AG09319 (cell line): ENCODE measurements at places on chromosomes 11 and 22.

DNA sequence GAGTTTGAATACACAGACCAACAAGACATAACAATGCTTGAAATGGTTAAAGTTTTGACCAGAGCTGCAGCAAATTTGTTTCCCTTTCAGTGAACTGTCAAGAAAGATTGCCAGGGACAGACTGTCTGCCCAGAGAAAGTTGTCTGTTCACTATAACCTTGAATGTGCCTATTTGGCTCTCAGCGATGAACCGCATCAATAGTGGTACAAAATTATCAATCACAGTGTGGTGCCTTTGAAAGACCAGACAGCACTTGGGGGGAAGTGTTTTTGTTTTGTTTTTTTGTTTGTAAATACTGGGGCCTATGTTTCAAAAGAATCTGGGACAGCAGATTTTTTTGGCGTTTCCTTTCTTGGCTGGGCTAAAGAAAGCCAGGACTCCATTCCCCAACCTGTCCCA, 123.1 kb downstream of the CD44 start:
- DNase-seq, result no peak

DNA sequence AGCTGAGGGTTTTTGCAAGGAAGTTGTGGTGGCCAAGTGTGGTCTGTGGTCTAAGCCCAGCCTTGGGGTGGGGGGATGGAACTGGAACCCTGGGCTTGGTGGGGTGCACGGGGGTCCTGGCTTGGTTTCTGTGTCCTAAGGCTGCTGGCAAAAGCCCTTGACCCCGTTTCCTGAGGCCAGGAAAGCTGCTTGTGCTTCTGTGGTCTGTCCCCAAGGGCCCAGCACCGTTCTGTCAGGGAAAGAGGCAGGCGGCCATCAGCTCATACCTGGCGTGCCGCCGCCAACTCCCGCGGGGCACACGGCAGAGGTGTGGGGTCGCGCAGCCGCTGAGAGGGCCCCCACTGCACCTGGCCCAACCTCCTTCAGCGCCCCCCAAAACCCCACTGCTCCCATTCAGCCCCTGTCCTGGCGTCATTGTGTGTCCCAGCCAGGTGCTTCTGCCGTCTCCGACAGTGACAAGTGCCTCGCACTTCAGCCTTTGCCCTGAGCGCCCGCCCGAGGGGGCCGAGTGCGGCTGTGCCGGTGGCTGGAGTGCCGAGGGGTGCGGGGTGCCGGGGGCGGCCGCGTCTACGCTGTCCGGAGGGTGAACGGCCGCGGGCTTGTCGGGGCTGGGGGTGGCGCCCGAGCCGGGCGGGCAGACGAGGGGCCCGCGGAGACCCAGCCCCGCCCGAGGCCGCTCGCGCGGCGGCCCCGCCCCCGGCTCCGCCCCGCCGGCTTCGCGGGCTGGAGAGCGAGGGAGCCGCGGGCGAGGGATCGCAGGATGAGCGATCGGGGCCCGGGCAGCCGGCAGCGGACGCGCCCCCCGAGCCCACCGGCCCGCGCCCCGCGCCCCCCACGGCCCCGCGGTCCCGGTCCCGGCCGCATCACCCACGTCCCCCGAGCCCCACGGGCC, at the start of gene CNIH2:
CNIH2 (plus strand) TSS at position 705 of the 892 bp plus-strand sequence. CDS start 282 bp downstream, outside the sequence.
- DNase-seq, result no peak

DNA sequence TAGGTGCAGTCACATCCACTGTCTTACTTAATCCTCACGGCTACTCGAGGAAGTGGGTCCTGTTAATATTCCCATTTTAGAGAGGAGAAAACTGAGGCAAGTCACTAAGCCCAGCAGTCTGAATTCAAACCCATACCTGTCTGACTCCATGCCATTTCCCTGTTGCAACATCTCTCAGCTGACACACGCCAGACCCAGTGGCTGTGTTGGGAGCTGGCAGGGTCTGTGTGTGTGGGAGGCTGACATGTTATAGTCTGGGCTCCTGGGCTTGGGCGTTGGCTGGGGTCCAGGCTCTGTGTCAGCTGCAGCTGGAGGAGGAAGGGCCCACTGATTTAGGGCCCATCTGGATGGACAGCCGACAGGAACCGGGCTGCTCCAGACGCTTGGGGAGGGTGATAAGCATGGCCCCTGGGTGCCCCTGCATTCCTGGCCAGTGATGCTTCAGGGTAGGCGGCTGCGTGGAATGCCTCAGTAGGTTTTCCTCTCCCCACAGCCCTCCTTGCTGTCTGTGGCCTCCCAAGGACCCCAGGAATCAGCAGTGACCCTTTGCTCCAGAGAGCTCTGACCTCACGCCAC, 562.5 kb downstream of the MN1 start:
- peak; percentile 87 for DNase-seq

DNA sequence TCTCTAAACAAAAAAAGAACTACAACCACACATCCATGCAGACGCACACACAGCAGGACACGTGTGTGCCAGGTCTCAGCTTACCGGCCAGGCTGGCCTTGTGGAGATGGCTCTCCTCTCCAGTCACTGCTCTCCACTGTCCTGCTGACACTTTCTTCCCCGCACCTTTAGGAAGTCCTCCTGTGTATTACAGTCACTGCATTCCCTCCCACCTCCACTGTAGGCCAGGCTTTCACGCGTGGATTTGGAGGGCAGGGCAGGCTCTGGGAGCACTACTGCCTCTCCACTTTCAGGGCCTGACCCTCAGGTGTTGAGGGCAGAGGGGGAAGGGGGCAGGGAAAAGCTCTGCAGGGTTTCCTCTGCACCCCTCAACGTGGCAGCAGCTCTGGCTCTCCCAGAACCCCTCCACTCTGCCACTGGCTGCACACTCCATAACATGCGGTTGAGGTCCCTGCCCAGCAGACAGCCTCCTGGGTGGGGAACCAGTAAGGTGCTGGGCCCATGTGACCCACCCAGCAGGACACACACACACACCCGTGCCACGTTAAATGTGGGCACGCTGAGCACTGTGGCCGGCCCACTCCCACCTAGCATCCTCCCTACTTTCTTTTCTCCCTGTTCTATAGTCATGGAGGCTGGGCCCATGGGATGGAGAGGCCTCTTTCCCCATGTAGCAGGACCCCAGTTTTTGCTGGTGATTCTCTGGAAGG, 107.0 kb upstream of the PITPNB start:
- DNase-seq, result no peak
